ENCODE measurements at places on chromosomes 13 and 19.

DNA sequence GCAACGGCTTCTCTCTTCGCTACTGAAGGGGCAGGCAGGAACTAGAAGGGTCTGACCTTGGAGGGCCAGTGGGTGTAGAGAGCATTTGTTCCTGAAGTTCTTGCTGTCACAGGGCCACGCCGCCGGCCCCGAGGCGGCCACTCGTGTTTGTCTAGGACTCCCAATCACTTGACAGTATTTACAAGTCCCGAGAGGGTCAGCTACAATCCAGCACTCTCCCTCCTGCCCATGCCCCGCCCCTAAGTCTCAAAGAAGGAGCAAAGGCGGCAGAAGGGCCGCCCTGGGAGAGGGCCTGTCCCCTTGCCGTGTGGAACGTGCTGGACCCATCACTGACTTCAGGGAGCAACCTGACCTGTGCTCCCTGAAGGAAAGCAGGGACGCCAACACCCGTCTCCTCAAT lies 118.5 kb downstream of the STK24 start:
- no peak for DNase-seq

GRCh38 chr19:13506471-13506820 lies at the start of gene CACNA1A:
TSS of gene CACNA1A (minus strand) at chr19:13506479. CDS start at chr19:13506224, 255 bp downstream.
- DNase-seq = no peak

DNA sequence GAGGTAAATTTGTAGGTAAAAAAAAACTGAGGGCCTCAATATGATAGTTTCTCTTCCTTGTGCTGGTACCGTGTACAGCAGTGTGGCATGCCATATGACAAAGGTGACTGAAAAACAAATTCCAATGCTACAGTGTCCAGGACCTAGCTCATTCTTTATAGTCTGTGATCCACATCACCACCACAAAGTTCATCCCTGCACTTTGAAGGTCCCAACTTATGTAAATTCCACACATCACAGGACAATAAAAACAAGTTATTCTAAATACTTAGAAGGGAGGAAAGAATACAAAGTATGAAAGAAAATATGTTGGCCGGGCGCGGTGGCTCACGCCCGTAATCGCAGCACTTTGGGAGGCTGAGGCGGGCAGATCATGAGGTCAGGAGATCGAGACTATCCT lies 314.6 kb upstream of the SGCG start:
- DNase-seq = no peak

GRCh38 chr13:52780611-52781010 lies 41.0 kb upstream of the CNMD start:
- DNase-seq = no peak

- DNase-seq = no peak
These were observed 17.0 kb downstream of the VSTM2B start for GRCh38 chr19:29542776-29543175.

- DNase-seq = no peak
These were observed 137.6 kb downstream of the STK24 start for GRCh38 chr13:98439126-98439828.

- DNase-seq = no peak
These were observed at the start of gene OVOL3 for GRCh38 chr19:36110487-36111199. TSS of gene OVOL3 (plus strand) at chr19:36111143. CDS start at chr19:36111203, 60 bp downstream.

DNA sequence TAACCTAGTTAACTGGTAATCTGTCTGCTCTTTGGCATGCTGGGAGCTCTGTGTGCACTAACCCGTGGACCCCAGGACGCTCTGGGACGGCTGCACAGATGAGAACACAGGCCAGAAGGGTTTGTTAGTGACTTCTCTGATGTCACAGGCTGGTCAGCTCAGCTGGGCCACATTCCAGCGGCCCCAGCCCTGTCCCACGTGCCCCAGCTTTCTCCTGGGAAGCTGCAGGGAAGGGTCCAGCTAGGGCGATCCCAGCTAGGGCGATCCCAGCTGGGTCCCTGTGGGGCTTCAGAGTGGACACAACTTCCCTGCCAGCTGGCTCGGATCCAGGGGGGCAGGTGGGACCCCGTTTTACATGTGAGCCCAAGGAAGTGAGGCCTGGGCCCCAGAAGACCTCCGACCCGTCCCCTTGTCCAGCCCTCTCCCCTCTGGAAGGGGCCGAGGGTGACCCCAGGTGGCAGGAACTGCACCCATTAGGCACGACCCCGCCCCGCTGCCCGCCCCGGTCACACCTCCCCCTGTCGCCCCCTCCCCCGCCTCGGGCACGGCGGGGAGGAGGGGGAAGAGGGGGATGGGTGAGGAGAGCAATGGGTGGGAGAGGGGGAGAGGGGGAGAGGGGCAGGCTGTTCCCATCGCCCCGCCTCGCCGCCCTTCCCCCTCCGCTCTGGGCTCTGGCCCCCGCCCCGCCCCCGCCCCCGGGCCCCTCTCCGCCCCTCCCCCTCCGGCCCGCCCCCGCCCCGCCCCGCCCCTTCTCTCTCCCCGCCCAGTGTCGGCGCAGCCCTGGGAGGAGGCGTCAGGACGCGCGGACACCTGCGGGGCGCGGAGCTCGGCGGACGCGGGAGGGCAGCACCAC lies 75.2 kb upstream of the MCF2L start:
- DNase-seq = no peak

GRCh38 chr13:98676239-98676638 lies 76.2 kb downstream of the SLC15A1 start:
- DNase-seq = no peak

- no peak for DNase-seq
These were observed 9.5 kb downstream of the STK11 start for GRCh38 chr19:1214862-1215731.

DNA sequence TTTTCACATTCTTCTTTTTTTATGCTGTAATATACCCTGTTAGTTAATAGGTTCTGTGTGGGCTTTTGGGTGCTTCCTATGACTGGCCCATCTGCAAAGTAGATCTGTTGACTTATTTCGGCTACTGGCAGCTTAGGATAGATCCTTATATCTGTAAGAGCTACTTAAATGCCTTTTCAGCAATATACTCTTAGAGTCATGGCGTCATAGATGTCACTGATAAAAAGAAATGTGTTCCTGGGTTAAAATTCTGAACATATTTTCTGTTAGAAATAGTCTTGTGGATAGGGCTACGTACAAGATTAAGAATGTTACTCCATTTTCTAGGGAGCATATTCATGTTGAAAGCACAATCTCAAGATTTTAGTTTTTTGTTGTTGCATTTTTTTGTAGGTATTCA lies 4.7 kb downstream of the AKAP11 start:
- DNase-seq = no peak

DNA sequence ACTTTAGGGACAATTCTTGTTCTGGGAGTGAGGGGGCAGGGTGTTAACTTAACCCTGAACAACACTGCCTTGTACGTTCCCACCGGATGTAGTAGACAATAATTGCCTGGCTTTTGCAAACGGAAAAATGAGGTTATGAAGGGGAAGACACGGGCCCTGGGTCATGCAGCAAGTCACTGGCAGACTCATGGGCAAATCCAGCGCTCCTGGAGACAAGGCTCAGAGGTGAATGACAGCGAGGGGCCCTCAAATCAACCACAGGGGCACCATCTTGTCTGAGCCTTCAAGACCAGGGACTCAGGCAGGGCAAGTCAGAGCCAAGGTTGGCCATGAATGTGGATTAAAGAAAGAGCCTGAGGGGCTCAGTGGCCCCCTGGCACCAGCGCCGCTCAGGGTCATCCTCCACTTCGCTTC lies 2.8 kb downstream of the RASA3 start:
- DNase-seq = no peak

GRCh38 chr19:32877977-32878745 lies 8.6 kb upstream of the SLC7A9 start:
- no peak for DNase-seq

DNA sequence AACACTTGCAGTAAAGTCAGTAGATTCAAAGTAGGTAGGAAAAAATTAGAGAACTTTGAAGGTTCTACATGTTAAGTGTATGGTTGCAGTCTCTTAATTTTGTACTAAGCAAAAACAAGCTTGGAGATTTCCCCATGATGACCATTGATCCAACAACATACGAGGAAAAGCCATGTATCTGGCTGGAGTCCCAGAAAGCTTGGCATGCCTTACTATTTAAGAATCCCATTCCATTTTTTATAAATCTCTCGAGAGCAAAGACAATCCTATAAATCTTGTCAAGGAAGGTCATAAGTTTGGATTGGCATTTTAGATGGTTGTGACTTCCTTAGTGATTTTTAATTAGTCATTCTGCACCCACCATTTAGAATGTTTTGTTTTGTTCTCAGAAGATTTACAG lies 495.9 kb downstream of the GPC5 start:
- no peak for DNase-seq

DNA sequence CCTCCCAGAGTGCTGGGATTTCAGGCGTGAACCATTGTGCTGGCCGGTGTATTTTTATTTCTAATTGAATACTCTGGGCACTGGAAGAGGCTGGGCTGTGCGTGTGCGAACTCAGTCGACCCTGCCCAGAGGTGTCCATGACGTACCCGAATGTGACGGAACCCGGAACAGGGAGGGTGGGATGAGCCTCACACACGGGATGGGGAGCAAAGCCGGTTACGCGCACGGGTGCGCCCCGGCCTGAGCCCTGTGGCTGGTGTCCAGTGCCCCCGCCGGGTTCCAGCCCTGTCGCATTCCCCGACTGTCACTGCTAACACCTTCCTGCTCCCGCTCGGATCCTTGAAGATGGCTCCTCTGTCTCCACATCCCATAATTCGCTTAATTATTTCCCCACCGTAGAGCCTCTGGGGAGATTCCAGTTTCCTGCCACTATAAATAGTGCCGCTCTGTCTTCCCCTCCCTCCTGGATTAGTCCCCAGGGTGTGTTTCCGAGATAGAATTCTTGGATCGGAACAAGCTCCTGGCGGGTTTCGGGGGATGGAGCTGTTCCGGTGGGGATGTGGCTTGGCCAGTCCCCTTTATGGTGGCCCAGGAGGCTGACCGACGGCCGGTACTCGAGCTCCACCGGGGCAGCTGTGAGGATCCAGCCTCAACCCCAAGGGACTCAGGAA lies 22.0 kb downstream of the SBNO2 start:
- no peak for DNase-seq

GRCh38 chr13:23810685-23811240 lies 78.4 kb downstream of the MIPEP start:
- no peak for DNase-seq

GRCh38 chr19:29337029-29337428 lies 124.1 kb upstream of the UQCRFS1 start:
- DNase-seq = no peak

DNA sequence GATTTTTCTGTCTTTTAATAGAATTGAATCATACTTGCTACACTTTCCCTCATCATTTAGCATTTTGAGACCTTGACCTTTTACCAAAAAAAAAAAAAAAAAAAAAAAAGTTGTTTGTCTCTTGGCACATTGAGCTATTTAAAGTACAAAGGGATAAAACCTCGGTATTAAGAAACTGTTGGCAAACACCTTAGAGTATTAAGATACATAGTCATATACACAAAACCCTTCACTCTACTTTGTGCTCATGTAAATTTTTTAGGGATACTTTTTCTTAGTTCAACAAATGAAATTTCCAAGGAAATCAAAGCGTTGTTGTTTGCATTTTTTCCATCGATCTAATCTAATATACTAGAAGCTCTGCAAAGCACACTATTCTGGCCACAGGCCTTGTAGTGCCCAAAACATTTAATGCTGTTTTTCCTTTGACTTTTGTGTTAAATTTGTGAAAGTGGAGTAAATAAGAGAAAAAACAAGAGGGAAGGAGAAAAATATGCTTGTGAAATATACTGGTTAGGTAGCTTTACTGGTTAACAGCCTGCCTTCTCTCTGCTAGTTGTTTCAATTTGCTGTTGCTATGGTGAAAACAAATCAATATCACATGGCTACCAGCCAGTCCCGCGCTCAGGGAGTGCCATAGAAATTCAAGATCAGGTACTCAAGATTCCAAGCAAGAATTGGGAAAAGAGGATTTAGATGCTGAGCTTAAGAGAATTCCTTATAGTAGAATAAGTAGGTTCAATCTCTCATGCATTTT lies 2.6 kb downstream of the MBNL2 start:
- no peak for DNase-seq

GRCh38 chr19:8505680-8506401 lies 3.4 kb upstream of the PRAM1 start:
- DNase-seq = no peak

DNA sequence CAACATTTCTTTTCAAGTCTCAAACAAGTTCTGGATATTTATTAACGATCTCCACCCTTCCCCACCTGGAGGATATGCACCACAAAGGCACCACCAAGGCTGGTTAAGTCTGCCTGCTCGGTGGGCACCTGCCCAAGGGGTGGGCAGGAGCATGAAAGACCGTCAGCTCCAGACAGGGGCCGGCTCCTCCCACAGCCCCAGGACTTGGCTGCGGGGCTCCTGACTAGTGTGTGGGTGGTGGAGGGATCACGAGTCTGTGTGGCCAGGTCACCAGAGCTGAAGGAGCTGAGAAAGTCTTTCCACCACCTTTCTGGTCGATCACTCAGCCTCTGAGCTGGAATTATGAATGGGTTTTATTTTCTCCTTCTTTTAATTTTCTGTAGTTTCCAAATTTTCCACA lies 7.8 kb downstream of the SLC7A1 start:
- no peak for DNase-seq

DNA sequence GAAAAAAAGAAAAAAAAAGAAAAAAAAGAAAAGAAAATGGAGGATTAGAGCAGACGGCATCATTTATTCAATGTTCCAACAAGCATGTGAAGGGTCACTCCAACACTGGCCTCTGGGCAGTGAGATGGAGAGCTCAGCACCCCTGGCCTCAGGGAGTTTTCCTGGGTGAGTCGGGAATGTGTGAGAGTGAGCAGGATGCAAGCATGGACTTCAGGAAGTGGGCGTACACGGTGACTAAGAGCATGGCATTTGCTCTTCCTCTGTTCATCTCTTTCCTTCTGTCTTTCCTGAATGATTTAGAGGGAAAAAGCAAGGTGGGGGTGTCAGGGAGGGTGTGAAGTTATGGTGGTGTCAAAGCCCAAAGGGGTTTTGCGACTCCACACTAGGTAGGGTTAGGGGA lies 682 bp upstream of the CABP5 start:
- no peak for DNase-seq

DNA sequence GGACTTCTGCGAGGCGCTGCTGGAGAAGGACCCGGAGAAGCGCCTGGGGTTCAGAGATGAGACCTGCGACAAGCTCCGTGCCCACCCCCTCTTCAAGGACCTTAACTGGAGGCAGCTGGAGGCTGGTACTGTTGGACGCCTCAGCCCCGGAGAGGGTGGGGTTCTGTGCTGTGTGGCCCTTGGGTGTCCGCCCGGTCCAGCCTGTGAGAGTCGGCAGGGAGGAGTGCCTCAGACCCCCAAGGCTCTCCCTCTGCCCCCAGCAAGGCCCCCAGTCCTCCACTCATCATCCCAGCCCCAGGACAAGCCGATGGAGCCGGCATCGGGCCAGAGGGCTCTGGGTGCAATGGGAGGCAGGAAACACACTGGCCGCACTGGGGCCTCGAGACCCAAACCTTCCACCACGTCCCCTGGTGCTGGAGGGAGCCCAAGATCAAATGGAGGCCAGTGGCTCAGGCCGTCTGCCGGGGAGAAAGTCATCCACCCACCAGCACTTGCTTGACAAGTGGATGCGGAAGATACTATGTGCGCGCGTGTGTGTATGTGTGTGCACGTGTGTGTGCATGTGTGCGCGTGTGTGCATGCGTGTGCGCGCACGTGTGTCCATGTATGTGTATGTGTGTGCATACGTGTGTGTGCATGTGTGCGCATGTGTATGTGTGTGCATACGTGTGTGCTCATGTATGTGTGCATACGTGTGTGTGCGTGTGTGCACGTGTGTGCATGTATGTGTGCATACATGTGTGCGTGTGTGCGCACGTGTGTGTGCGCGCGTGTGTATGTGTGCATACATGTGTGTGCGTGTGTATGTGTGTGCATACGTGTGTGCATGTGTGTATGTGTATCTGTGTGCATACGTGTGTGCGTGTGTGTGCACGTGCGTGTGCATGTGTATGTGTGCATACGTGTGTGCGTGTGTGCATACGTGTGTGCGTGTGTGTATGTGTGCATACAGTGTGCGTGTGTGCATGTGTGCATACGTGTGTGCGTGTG lies 25.8 kb upstream of the TMEM255B start:
- no peak for DNase-seq

GRCh38 chr19:23804676-23805075 lies 46.0 kb upstream of the ZNF681 start:
- DNase-seq = no peak

Data from cortex of kidney (tissue), 1 donor.